ENCODE measurements at places on chromosomes 7 and 10.

- no peak for DNase-seq
These were observed 181.1 kb downstream of the HERPUD2 start for GRCh38 chr7:35513828-35514227.

- no peak for DNase-seq
These were observed 23.4 kb downstream of the PYROXD2 start for GRCh38 chr10:98391578-98391991.

DNA sequence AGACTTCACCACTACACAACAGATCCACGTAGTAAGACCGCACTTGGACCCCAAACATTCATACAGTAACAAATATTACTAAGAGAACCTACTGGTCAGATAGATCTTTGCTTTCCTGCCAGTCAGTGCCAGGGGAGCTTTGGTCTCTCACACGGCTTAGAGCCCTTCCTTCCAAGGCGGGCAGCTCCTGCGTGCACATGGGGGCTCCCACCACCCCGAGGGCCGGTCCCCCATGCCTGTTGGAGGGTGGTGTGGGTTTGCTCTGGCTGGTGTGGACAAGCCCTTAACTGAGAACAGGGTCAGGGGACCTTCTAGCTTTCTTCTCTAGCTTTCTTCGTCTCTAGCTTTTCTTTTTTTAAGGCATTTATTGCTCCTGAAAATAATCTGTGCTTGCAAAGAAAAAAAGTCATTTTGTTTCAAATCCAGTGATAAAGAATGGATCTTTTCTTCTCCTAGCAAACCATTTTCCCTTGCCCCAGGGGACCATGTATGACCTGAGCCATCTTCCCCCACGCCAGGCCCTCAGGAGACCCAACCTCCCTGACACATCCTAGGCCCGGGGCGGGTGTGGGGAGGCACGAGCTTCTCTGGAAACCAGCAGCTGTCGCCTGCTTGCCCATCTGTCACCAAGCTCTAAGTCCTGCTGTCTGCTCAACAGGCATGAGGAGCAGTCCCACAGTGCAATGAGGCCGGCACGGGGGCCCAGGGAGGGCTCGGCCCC is 591.1 kb downstream of the PTPRN2 start:
- no peak for DNase-seq

GRCh38 chr7:139659922-139660316 is 117.9 kb downstream of the HIPK2 start:
- no peak for DNase-seq

GRCh38 chr7:142098004-142098403 is 13.5 kb upstream of the MGAM2 start:
- no peak for DNase-seq
